Activated CD4-positive, alpha-beta T cell treated with anti-CD3 and anti-CD28 coated beads for 48 hours (primary cell): ENCODE measurements at places on chromosomes 3 and 15.

DNA sequence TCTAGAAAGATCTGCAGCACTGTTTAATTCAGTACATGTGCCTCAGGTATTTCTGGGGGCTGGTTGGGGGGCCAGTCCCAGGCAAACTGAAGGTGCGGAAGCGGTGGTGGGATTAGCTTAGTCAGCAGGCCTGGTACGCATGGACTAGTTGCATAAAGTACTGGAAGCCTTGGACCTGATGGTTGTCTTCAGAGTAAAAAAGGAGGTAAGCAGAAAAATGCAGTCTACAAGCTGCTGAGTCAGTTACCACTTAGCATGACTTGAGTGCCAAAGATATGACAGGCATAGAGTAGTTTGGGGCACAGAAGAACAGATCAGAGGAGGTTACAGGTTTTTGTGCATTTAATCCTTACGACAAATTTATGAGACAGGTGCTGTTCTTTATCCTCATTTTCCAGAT, 19.9 kb upstream of the GOLGA8J start:
- DNase-seq: no peak

DNA sequence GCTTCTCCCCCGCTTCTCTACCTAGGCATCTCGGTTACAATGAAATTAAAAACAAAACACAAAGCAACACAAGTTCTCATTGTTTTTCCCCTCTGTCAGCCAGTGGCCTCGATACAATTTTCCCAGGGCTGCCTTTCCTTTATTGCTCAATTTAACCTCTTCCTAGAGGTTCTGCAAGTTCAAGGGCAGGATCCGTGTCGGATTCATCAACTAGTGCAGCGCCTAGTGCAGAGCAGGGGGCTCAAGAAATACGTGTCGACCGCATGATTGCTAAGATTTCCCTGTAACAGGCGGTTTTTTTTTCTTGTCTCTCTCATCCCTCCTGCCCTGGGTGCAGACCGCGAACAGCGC, 1.4 kb upstream of the BHLHE40 start:
- DNase-seq: peak; percentile 59

GRCh38 chr15:69026355-69026754, 11.9 kb downstream of the NOX5 start:
- no peak for DNase-seq

DNA sequence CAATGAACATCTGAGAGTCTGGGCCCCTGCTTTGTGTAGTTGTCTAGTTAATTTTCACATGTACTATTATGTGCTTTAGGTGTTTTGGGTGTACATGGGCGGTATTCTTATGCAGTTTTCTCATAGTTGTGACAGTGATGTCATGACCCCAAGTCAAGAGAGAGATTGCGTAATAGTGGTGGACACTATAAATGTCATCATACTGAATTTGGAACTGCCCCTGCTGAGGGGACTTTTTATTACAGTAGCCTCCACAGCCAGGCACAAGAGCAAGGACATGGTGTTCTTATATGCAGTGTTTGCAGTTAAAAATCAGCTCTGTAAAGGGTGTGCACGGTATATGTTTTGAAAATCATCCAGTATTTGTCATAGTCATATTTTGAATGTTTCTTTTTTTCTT, 29.5 kb downstream of the ABHD2 start:
- DNase-seq: no peak

DNA sequence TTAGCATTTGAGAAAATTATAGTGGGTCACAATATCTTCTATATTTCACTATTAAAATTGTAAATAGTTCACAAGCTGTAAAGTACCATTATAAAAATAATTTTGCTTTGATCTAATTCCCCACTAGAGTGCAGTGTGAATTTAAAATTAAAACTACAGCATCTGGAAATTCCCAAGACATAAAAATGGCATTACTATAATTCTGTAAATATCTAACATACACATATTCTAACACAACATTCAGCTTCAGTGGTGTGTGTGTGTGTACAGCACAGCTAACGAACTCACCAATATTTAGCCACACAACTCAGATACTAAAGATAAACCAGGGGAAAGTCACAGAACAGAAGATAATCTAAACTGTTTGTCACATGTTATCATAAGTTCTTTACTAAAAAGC, 424.9 kb upstream of the ZNF385D start:
- no peak for DNase-seq

- DNase-seq: no peak
Observed at GRCh38 chr3:193057616-193058015, 140.0 kb upstream of the MB21D2 start.

DNA sequence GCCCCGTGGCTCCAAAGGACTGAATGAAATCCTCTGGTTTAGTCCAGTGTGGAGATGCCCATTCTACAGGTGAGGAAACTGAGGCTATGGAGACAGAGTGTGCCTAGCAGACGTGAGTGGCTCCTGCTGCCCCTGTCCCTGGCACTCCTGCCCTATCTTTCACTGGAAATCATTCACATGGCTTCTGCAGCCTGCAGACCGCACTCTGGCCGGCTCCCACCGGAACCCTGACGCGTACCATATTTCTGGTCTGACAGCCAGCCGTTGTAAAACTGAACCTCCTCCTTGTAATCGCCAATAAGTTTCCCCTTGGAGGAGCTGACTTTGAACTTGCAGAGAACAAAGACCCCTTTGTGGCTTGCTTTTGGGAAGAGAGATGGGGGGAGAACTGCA, 136.5 kb downstream of the CHSY1 start:
- no peak for DNase-seq

- peak; percentile 36 for DNase-seq
Observed at GRCh38 chr3:29280404-29281093, at the start of gene RBMS3. Gene RBMS3 (plus strand): TSS chr3:29281071.

- no peak for DNase-seq
Observed at GRCh38 chr3:193842029-193842798, 249.2 kb downstream of the OPA1 start.

DNA sequence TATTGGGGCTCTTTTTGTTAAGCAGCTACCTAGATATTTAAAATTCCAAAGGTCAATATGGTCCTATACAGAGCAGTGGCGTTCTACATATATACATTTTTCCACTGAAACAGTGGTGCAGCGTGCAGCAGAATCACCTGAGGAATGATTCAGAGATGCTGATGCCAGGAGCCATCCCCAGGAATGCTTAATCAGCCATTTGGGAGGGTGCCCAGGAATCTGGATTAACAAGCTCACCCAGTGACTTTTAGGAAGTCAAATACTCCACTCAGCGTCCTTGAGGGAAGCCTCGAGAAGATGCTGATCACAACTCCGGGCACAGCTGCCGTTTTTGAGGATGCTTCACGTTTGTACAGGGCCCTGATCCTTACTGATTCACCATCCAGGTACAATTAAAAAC, 82.6 kb upstream of the ARHGEF3 start:
- DNase-seq: no peak

DNA sequence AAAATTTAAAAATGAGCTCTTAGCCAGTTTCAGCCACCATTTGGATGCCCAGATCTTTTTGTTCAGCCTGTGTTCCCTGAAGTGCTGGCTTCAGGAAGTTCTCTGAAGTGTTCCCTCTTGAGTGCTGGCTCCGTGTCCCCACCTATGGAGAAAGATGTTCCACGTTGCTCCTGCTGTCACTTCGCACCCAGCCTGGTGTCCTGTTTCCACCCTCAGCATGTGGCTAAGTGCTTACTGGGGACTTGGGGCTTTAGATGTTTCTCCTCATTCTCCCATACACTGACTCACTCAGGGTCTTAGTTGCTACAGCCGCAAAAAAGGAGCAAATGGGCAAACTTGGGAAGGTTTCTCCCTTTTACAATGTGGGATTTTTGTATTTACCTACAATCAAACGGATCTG, 16.6 kb downstream of the CHCHD6 start:
- DNase-seq: no peak

DNA sequence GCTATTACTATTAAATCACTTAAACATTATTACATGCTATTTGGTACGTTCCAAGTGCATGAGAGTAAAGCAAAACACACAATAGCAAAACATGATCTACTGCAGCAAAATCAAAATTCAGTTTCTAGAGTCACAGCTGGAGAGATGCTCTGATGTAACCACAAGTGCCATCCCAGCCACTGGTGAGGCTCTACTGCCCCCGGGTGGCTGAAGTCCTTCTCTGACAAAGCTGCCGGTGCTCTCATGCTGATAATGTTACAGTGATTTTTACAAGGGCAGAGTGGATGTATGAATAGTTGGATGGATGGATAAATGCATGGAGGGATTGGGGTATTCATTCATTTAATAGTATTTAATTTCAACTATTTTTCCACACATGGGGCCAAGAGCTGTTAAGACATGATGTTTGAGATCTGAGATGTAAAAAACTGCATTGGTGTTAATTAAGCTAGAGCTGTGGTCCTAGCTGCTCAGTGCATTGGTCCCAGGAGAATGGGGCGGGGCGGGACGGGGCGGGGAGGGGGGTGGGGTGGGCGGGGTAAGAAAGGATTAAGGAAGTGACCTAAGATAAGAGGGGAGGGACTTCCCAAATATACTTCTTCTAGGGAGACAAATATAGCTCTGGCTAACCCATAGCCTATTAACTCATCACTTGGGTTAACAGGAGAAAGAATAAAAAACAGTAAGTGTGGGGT, 5.3 kb upstream of the SPESP1 start:
- peak; percentile 80 for DNase-seq

DNA sequence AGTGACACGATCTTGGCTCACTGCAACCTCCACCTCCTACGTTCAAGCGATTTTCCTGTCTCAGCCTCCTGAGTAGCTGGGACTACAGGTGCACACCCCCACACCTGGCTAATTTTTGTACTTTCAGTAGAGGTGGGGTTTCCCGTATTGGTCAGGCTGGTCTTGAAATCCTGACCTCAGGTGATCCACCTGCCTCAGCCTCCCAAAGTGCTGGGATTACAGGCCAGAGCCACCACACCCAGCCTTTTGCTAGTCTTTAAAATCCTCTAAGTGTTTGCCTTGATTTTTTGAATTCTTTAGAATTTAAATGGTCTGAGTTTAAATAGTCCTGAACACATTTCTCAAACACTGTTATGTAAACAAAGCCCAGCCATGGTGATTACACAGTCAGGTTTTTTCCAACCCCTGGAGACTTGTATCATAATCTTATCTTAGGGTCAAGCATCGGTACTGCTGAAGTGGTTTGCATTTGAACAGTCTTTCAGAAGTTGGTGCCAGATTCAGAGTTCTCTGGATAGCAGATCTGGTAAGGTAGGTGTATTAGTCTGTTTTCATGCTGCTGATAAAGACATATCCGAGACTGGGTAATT, 28.2 kb upstream of the PIAS1 start:
- DNase-seq: no peak

- DNase-seq: no peak
Observed at GRCh38 chr3:46672349-46672695, 21.2 kb downstream of the ALS2CL start.

DNA sequence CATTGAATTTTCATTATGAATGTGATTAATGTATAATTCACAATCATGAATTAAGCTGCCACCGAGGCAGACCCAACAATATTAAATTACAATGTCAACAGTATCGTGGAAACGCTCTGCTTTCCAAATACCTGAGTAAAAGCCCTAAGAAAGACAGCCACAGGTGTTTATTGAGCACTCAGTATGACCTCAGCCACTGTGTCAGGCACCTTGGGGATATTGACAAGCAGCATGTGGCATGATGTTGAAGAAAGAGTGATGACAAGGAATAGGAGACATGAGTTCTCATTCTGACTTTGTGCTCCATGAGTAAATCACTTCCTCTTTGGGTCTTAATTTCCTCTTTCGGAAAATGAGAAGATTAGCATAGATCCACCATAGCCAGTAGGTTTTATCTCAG, 12.8 kb downstream of the C2CD4A start:
- DNase-seq: no peak
